ENCODE measurements at places on chromosomes 2 and 18. TPM values are rescaled to one million over a fixed set of nuclear protein-coding genes. Genes with fewer than 3 reads are reported as not detected.

DNA sequence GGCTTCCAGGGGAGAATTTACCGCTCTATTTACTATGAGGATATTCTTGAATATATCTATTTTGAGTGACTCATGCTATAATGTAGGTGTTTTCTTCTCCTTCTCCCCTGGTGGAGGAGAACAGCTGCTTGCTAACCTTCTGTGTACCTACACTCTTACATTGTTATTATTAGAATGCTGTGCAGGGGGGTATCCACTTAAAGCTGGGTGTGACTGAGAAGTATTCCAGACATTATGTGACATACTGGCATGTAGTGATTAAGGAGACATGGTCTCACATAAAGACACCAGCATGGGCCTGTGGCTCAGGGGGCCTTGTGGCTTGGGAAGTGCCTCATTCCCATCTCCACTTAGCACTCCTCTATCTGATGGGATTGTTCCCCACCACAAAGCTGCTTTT is 287.9 kb downstream of the PTPRM start:
- DNase-seq, result no peak
- peaks cover 13% of the 10 kb centered on the region for H3K36me3 ChIP-seq
- peaks cover 18% of the 10 kb centered on the region for H3K4me1 ChIP-seq
- H3K4me3 ChIP-seq, result no peak overlapping the region
- no peak overlapping the region for H3K27ac ChIP-seq

DNA sequence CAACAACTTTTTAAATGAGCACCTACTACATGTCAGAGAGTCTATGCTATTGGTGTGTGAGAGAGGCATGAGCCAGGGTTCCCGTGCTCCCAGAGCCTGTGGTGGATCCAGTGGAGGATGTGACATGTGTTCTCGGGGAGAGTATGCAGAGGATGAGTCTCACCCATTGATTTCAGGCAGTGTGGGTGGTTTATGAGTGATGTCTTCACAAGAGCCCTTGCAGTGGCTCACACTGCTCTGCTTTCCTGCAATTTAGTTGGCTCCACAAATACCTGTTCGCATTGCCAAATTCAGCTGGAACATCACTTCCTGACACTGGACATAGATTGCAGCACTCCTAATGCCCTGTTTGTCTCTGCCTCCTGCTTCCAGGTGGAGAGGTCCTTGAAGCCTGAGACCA is 243.6 kb upstream of the CXCR4 start:
- H3K36me3 ChIP-seq, result no peaks in the 10 kb centered on the region
- no peak overlapping the region for H3K27ac ChIP-seq
- DNase-seq, result no peak
- peaks cover 2% of the 10 kb centered on the region for H3K27me3 ChIP-seq
- H3K4me3 ChIP-seq, result no peak overlapping the region

- no peak overlapping the region for H3K27ac ChIP-seq
- H3K27me3 ChIP-seq, result no peaks in the 10 kb centered on the region
- no peak overlapping the region for H3K4me3 ChIP-seq
- H3K36me3 ChIP-seq, result no peaks in the 10 kb centered on the region
- DNase-seq, result peak; percentile 70
- peaks cover 41% of the 10 kb centered on the region for H3K4me1 ChIP-seq
Observed at GRCh38 chr2:127166231-127166860, 53.8 kb downstream of the CYP27C1 start.

GRCh38 chr2:148132412-148132811 is 111.5 kb downstream of the MBD5 start:
- H3K36me3 ChIP-seq, result peaks cover 3% of the 10 kb centered on the region
- H3K4me3 ChIP-seq, result peak overlapping the region; percentile 31
- no peak for DNase-seq
- peaks cover 17% of the 10 kb centered on the region for H3K4me1 ChIP-seq
- H3K27me3 ChIP-seq, result no peaks in the 10 kb centered on the region

- no peak for DNase-seq
- no peak overlapping the region for H3K4me3 ChIP-seq
- peaks cover 64% of the 10 kb centered on the region for H3K4me1 ChIP-seq
- no peaks in the 10 kb centered on the region for H3K27me3 ChIP-seq
Observed at GRCh38 chr2:65374999-65375398, 57.4 kb downstream of the SPRED2 start.

Gene CPO
- total RNA-seq, result not detected

DNA sequence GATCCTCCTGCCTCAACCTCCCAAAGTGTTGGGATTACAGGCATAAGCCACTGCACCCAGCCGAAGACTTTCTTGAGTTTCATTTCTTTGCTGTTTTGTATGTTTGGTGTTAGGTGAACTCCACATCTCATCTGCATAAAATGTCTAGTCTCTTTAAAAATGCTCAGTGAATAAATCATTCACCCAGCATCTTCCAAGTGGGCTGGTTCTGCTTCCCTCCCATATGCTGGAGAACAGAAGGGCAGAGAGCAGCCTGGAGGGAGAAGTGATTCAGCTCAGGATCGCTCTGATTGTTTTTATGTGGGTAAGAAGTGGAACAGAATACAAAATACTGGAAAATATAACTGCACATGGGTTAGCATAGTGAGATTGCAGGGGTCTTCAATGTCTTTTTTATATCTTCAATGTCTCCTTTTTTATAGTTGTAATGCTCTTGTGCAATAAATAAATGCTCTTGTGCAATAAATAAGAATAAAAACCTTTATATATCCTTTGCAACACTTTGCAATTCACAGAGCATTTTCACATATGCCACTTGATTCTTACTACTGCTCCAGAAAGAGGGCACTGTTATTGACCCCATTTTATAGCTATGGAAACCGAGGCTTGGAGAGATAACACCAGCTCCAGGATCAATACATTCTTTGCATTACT is 253.0 kb upstream of the NCKAP5 start:
- no peaks in the 10 kb centered on the region for H3K27me3 ChIP-seq
- H3K27ac ChIP-seq, result peak overlapping the region; percentile 66
- H3K4me1 ChIP-seq, result peaks cover 53% of the 10 kb centered on the region

Gene FAM124B
- not detected for total RNA-seq

Gene VSNL1
- not detected for total RNA-seq

GRCh38 chr2:48724278-48724677 is 31.2 kb downstream of the LHCGR start:
- no peak overlapping the region for H3K27ac ChIP-seq
- no peaks in the 10 kb centered on the region for H3K36me3 ChIP-seq
- no peak overlapping the region for H3K4me3 ChIP-seq

Gene CRYGC
- total RNA-seq, result not detected

Gene NR4A2
- 1.8 TPM for total RNA-seq

- no peaks in the 10 kb centered on the region for H3K27me3 ChIP-seq
- H3K27ac ChIP-seq, result no peak overlapping the region
- H3K36me3 ChIP-seq, result peaks cover 11% of the 10 kb centered on the region
- peaks cover 42% of the 10 kb centered on the region for H3K4me1 ChIP-seq
- H3K4me3 ChIP-seq, result no peak overlapping the region
Observed at GRCh38 chr2:20615466-20616241, 35.2 kb downstream of the HS1BP3 start.

- H3K4me3 ChIP-seq, result no peak overlapping the region
- H3K27ac ChIP-seq, result no peak overlapping the region
- H3K27me3 ChIP-seq, result peaks cover 18% of the 10 kb centered on the region
- H3K36me3 ChIP-seq, result no peaks in the 10 kb centered on the region
Observed at GRCh38 chr2:105593221-105593967, 151.3 kb upstream of the NCK2 start.

- DNase-seq, result no peak
- peaks cover 30% of the 10 kb centered on the region for H3K4me1 ChIP-seq
- H3K36me3 ChIP-seq, result peaks cover 10% of the 10 kb centered on the region
- H3K27ac ChIP-seq, result peak overlapping the region; percentile 81
Observed at GRCh38 chr18:9827793-9828505, 57.8 kb upstream of the TXNDC2 start.

DNA sequence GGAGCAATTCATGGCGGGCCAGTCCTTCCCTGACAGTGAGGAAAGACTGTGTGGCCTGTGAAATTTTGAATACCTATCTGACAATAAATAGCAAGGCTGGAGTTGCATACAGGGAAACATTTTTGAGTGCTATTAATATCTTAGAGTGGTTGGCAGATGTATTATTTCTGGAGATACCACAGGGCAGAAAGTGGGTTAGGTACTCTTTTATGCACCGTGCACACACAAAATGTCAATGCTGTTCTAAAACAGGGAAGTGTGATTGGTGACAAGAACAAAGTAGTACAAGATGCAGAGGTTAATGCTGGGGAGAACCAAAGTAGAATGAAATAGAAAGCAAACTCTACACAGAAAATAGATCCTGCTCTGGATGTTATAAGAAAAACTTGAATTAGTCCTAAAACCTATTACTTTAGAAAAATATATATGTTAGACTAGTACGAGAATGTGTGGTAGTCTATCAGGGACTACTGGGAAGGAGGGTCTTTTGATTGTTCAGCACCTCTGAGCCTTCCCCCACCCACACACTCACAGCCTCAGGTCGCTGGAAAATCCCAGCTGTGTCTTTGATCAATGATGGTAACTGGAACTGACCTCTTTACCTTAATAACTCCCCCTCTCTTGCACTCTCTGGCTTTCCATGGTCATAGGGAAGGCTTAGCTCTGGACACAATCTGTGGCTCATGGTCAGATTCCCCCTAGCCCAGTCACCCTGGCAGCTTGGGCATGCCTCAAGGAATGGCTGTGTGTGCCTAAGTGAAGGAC is 58.2 kb downstream of the SERPINB8 start:
- H3K27ac ChIP-seq, result no peak overlapping the region
- no peak for DNase-seq
- no peak overlapping the region for H3K4me3 ChIP-seq
- H3K36me3 ChIP-seq, result no peaks in the 10 kb centered on the region
- H3K4me1 ChIP-seq, result no peaks in the 10 kb centered on the region
- H3K27me3 ChIP-seq, result peaks cover 33% of the 10 kb centered on the region

GRCh38 chr2:888906-889566 is 61.6 kb upstream of the SNTG2 start:
- no peaks in the 10 kb centered on the region for H3K4me1 ChIP-seq
- H3K4me3 ChIP-seq, result no peak overlapping the region
- H3K27me3 ChIP-seq, result peaks cover 2% of the 10 kb centered on the region

Gene REEP1
- not detected for total RNA-seq

GRCh38 chr2:134360745-134361487 is 107.0 kb downstream of the MGAT5 start:
- no peak overlapping the region for H3K4me3 ChIP-seq
- no peak for DNase-seq
- no peaks in the 10 kb centered on the region for H3K36me3 ChIP-seq
- no peaks in the 10 kb centered on the region for H3K27me3 ChIP-seq
- H3K4me1 ChIP-seq, result no peaks in the 10 kb centered on the region

- no peaks in the 10 kb centered on the region for H3K36me3 ChIP-seq
- DNase-seq, result no peak
- H3K27me3 ChIP-seq, result peaks cover 16% of the 10 kb centered on the region
- H3K27ac ChIP-seq, result no peak overlapping the region
Observed at GRCh38 chr18:63736876-63737275, 34.1 kb downstream of the SERPINB11 start.

GRCh38 chr2:1032030-1032429 is 81.4 kb downstream of the SNTG2 start:
- no peak overlapping the region for H3K27ac ChIP-seq
- DNase-seq, result no peak
- no peaks in the 10 kb centered on the region for H3K36me3 ChIP-seq
- no peaks in the 10 kb centered on the region for H3K4me1 ChIP-seq
- H3K4me3 ChIP-seq, result no peak overlapping the region

- no peak for DNase-seq
- peaks cover 2% of the 10 kb centered on the region for H3K36me3 ChIP-seq
- no peaks in the 10 kb centered on the region for H3K27me3 ChIP-seq
- H3K27ac ChIP-seq, result no peak overlapping the region
Observed at GRCh38 chr18:33647365-33647764, 69.3 kb downstream of the ASXL3 start.

Gene UNC50
- 44.3 TPM for total RNA-seq

GRCh38 chr2:28347193-28347592 is 45.5 kb upstream of the FOSL2 start:
- no peaks in the 10 kb centered on the region for H3K36me3 ChIP-seq
- H3K27me3 ChIP-seq, result no peaks in the 10 kb centered on the region
- no peak overlapping the region for H3K27ac ChIP-seq

Gene HOXD10
- not detected for total RNA-seq

DNA sequence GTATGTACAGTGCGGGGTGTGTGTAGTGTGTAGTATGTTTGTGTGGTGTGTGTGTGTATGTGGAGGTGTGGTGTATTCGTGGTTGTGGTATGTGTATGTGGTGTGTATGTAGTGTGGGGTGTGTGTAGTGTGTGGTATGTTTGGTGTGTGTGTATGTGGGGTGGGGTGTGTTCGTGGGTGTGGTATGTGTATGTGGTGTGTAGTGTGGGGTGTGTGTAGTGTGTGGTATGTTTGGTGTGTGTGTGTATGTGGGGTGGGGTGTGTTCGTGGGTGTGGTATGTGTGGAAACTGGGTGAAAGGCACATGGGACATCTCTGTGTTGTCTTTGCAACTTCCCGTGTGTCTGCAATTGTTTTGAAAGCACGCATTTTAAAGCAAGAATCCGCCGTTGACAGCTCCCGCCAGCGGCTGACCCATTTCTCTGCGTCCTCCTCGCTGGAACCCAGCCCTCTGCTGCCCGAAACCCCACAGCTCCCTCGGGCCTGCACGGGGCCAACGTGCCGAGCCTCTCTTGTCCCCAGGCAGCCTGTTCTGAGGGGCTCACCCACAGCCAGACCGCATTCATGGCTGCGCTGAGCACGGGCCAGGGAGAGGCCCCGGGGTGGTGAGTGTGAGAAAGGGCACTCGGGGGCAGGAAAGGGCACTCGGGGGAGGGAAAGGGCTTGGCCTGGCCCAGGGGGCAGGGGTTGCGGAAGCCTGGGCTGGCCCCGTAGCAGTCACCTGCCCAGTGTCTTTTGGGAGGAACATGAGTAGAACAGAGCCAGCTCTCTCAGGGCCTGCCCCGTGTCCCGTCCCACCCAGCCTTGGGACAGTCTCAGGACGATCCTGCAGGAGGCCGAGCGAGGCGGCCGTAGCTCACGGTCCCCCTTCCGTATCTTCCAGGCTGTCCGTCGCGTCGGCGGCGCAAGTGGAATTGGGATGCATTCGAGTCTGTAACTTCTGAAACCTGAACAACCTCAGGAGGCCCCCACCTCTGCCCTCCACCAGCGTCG is 61.4 kb downstream of the TWIST2 start:
- no peak overlapping the region for H3K27ac ChIP-seq
- DNase-seq, result no peak
- no peak overlapping the region for H3K4me3 ChIP-seq
- H3K36me3 ChIP-seq, result no peaks in the 10 kb centered on the region

Gene CTNNA2
- not detected for total RNA-seq

DNA sequence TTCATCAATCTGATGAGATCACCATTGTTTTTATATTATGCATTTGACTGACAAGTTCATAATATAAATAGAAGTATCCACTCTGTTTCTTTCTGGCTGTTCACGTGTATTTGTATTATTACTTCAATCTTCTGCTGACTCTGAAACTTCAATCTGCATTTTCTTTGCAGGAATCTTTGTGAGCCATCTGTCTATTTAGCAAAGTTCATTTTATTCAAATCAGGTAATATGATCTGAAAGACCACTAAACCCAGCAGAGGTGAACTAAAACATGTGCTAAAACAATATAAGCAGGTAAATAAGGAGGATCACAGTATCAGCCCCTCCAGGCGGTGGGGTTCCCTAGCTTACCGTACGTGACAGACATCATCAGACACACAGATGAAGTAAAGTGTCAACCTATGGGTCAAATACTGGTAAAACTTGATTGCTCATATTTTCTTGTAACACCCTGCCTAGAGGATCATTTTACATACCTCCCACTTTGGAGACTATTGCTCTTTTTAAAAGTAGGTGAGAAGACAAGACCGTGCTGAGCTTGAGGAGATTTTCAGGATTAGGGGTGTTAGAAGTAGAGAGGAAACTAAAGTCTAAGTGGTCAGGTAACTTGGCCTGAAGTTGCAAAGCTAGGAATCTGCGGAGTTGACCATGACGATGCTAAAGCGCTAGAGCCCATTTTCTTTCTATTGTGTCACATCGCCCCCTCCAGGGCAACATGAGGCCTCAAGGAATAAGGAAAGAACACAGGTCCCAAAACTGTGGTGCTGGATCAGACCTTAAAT is 9.0 kb downstream of the DTNB start:
- peaks cover 3% of the 10 kb centered on the region for H3K27me3 ChIP-seq
- H3K4me3 ChIP-seq, result no peak overlapping the region
- no peaks in the 10 kb centered on the region for H3K36me3 ChIP-seq
- H3K4me1 ChIP-seq, result peaks cover 8% of the 10 kb centered on the region
- DNase-seq, result no peak

Gene ST6GAL2
- 139 TPM for total RNA-seq
